ENCODE measurements at places on chromosomes 1 and 21.
A peak's percentile ranks its signal among the peaks of the same experiment; 100 is the strongest.

- DNase-seq = no peak
These were observed 15.7 kb downstream of the TFB2M start for GRCh38 chr1:246550402-246550801.

GRCh38 chr1:154440036-154440804, 35.1 kb downstream of the IL6R start:
- DNase-seq = no peak

DNA sequence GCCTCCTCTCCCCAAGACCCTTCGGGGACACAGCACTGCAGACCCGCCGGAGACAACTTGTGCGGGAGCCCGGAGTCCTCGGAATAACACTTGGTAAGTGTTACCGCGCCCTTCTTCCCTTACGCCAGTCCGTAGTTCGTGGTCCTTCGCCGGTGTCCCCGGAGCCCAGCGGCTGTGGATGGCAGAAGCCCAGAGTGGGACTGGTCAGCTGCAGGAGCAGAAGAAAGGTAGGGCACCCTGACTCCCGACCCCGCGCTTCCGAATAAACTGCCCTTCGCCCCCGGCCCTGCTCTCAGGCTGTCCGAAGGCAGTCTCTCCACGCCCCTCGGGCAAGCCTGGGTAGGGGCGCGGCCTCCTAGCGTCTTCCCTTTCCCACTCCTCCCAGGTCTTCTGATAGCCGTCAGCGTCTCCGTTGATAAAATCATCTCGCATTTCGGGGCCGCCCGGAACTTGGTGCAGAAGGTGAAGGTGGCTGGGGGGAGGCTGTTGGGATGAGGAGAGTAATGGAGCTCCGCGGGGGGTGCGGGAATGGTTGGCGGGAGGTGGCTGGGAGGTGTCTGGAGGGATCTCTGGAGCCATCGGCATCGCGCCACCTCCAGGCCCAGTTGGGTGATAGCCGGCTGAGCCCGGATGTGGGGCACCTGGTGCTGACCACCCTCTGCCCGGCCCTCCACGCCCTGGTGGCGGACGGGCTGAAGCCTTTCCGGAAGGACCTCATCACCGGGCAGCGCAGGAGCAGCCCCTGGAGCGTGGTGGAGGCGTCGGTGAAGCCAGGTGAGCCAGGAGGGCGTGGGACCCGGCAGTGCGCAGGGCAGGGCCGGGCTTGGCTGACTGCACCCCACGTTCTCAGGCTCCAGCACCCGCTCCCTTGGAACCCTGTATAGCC, 4.3 kb downstream of the RUSC1 start:
- peak; percentile 13 for DNase-seq

DNA sequence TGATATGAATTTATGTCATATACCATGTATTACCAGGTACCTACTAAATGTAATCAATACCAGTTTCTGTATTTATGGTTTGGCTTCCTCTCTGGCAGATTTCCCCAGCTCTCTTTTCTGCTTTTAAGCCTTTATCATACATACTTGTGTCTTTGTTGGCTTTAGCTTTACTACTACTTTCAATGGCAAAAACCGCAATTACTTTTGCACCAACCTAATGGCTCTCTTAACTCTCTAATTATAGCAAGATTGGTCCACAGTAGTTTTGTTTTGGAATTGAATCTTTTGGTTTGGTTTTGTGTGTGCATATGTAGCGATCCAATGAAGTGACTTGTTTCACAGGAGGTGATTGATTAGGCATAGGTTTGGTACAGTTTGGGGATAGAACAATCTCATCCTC, 93.6 kb downstream of the ATG4C start:
- DNase-seq = no peak

DNA sequence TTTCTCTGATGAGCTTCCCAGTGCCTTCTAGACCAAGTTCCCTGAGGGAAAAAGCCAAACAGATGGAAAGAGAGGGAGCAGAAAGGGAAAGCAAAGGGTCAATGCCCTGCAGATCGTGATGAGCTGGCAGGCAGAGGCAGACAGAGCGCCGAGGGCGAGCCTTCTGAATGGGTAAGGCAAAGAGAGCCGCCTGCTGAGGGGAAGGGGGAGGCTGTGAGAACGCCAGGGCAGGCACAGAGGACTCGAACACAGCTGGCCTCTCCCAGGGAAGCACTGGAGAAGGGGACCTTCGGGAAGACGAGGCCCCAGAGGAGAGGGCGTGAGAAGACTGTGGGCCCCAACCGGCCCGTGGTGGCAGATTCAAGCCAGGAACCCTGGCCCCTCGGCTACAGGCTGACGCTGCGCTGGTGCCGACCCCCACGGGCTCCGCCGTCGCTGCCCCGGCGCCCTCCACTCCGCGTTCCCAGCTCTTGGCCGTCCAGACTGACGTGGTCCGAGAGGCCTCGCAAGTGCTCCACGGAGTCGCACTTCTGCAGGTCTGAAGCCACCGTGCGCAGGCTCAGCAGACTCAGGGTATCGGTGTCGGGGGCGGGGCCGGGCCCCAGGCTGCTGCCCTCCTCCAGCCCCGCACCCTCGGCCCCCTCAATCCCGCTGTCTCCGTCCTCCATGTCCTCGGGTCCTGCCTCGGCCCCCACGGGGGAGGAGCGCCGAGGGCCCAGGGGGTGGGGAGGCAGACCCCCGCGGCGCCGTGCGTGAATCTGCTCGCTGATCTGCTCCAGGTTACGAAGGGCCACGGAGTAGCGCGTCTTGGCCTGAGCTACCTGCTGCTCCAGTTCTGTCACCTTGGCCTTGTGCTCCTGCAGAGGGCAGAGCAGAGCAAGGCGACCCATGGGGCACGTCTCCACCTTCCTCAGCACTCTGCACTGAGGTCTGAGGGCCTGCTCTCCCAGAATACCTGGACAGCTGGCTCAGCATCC, 13.9 kb downstream of the SH3BP5L start:
- DNase-seq = no peak

GRCh38 chr21:36692114-36692834, 6.6 kb upstream of the SIM2 start:
- no peak for DNase-seq

DNA sequence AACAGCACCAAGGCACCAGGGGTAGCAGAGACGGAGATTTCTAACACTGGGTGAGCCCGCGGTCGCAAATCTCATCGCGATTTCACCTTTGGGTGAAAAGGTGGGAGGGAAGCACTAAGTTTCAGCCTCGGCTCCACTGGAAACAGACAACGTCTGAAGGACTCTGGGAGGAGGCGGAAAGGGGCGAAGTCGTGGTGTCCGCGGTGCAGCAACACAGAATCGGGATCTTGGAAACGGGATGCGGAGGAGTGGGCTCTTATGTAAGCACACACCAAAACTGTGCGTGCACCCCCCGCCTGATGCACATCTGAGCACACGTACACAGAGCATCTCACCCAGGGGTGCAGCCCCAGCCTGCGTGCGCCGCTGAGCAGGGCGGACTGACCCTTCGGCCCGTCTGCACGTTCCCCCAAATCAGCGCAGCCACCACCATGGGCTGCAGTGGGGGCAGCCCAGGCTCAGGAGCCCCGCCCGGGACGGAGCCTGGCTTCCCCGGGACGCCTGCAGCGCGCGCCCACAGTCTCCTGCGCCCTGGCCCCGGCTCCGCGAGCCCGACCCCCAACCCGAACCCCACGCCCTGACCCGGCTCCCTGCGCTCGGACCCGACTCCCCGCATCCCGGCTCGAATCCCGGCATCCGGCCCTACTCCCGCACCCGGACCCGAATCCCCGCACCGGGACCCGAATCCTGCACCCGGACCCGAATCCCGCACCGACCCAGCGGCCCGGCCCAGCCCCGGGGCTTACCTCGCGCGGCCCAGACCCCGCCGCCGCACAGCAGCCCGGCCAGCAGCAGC, 670 bp downstream of the CLSTN1 start:
- no peak for DNase-seq

GRCh38 chr1:102105931-102106550, 109.3 kb upstream of the OLFM3 start:
- no peak for DNase-seq

- DNase-seq = no peak
These were observed 147.2 kb downstream of the CHD1L start for GRCh38 chr1:147389532-147390184.

- DNase-seq = no peak
These were observed 126.0 kb downstream of the KIAA0319L start for GRCh38 chr1:35431173-35431599.

GRCh38 chr1:208302699-208303238, 58.6 kb upstream of the PLXNA2 start:
- no peak for DNase-seq

- no peak for DNase-seq
These were observed 9.0 kb downstream of the CREG1 start for GRCh38 chr1:167544447-167545093.

GRCh38 chr1:24390924-24391782, 22.4 kb downstream of the STPG1 start:
- peak; percentile 46 for DNase-seq

- DNase-seq = no peak
These were observed 133.2 kb downstream of the BRINP3 start for GRCh38 chr1:190344454-190344853.

DNA sequence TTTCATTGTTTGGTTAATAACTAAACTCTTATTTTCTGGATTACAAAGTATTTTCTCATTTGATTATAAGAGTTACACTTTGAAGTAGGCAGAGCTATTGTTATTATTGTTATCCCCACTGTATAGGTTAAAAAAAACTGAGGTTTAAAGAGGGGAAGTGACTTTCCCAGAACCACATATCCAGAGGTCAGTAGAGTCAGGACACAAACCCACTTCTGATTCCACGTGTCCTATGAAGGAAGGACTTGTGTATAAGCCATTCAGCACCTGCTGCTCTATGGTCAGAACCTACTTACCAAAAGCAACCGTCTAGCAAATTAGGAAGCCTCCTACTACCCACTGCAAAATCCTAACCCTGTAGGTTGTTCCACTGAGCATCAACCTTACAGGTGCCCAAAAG, 291.3 kb downstream of the TM2D1 start:
- DNase-seq = no peak

DNA sequence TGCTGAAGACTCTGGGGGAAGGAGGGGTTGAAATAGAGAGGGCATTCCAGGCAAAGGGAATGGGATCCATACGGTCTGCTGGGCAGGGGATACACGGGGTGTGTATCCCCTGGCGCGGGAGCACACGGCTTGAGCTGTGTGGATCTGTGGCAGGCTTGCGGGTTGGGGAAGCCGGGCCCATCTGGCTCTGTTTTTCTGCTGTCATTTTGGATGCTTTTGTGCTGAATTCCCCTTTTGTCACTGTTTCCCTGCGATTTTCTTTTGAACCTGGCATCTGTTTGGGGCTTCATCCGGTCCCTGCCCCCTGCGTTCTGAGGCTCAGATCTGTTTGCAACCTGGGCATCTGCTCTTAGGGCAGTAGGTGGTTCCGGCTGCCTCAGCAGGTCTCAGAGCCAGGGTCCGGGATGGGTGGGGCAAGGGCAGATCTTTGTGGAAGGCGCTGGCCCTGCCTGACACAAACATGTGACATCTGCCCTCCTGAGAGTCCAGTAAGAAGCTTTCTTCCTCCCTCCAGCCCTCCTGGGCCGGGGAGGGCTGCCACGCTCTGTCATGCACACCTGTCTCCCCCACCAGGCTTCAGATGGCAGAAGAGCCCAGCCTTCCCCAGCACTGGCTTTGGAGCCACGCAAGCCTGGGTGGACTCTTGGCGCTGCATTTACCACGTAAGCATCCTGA, 84.0 kb downstream of the IGSF21 start:
- DNase-seq = no peak

DNA sequence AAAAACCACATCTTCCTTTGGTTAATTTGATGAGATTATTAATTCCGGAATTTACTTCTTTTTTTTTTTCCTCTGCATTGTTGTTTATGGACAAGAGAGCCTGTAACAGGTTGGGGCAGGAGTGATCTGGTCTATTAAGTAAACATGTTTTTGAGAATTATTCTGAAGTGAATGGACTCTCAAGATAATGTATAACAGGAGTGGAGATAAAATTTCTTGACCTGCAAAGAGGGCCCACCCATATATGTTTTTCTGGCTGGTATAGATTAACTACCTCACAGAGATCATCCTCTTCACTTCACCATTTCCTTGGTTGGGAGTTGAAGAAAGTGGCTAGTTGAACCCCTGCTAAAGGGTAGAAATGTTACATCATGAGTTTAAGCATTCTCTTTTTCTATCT, 10.7 kb downstream of the DDI2 start:
- DNase-seq = no peak

GRCh38 chr1:226370144-226370923, 37.6 kb downstream of the PARP1 start:
- no peak for DNase-seq

DNA sequence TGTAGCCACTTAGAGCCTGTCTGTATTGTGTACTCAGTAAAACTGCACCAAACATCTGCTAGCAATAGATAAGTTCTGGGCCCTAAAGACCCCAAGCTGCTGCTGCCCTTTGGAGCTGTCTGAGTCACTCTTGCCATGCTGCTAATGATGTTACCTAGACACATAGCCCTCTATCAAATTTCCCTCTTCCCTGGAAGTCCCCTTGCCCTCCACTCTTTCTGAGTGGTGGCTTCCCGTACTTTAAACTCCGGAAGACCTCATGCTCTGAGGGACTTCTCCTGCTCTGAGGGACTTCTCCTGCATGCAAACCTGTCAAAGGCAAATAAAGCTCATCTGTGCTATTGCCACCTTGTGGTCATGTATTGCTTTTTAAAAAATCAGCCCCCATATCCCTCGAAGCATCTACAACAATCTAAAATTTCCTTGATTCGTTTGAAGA, 34.0 kb downstream of the FH start:
- no peak for DNase-seq

DNA sequence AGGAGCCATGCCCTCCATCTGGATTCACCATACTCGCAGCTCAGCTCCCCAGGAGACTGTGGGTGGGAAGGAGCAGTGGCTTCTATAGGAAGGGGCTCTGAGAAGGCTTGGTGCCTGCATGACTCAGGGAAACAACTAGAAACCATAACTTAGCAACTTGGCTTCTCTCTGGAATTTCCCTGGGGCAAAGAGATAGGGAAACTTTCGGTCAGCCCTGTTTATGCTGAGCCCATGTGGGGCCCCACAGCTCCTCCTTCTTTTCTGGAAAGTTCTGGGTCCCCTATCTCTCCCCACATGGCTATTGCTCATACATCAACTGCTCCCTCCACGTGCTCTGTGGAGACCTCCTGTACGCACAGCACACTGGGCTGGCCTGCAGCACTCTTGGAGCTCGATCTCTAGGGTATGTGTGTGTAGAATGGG, 39.3 kb downstream of the PLEKHA6 start:
- DNase-seq = no peak

Data from effector CD8-positive, alpha-beta T cell (primary cell).